ENCODE measurements at places on chromosomes 1 and 21.

DNA sequence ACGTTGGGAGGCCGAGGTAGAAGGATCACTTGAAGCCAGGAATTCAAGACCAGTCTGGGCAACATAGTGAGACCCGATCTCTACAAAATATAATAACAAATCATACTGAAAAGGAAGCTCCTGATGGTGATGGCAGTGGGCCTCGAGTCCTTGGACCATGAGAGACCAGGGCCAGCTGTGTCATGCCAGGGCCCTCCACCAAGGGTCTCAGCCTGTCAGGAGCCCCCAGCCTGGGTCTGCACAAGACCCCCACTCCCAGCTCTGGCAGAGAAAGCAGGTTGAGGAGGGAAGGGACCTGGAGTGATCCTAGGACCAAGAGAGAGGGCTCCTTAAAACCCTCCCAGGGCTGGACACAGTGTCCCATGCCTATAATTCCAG lies 6.7 kb upstream of the CTRC start:
- DNase-seq: no peak

DNA sequence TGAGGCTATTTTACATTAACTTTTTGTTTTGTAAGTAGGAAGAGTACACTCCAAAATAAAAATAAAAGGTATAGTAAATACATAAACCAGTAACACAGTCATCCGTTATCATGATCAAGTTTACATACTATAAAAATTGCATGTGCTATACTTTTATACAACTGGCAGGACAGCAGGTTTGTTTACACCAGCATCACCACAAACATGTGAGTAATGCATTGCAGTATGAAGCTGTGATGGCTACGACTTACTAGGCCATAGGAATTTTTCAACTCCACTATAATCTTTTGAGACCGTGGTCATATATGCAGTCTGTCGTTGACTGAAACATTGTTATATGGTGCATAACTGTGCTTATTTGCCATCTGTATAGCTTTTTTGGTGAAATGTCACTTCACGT lies 106.2 kb downstream of the CENPF start:
- DNase-seq: no peak

- DNase-seq: no peak
These were observed 2.8 kb upstream of the HAPLN2 start for GRCh38 chr1:156616463-156616862.

DNA sequence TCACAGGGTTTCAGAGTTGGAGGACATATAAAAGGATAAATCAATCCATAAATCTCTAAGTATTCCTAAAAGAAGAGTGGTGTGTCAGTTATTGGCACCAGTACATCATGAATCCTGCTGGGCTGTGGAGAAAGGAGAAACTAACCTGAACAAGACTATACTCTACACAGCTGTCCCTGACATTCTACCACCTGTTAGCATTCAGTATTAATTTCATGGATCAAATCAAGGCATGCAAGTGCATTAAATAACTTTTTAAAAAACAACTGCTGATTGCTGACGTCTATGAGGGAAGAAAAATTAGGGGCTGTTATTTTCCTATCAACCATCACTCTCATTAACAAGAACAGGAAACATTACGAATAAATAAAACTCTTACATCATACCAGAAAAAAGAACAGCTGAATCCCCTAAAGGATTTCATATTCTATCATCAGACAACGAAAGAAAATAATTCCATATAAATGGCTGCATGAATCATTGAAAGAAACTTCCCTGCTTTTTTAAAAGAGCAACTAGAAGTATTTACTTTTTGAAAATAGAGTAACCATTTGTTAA lies 121.7 kb downstream of the ATF6 start:
- DNase-seq: no peak

DNA sequence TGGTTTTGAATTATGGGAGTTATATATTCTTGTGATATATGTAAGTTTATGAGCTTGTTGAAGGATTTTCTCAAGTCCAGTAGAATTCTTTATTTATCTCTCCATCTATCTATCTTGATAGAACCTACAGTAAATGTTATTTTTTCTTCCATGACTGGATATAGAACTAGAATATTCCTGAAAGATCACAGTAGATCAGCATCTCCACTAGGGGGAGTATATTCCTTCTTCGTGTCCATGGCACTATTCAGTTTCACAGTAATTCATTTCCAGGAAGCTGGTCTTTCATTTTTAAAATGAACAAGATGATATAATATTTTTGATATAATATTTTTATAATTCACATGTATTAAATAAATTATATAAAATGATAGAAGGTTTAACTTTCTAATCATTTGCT lies 18.8 kb downstream of the TMPRSS15 start:
- DNase-seq: no peak

All from GM19239 (cell line).